ENCODE measurements at places on chromosomes 12 and 14.
A peak's percentile ranks its signal among the peaks of the same experiment; 100 is the strongest.

- no peak for DNase-seq
Measured at GRCh38 chr12:112010415-112011344, 2.3 kb downstream of the TMEM116 start.

DNA sequence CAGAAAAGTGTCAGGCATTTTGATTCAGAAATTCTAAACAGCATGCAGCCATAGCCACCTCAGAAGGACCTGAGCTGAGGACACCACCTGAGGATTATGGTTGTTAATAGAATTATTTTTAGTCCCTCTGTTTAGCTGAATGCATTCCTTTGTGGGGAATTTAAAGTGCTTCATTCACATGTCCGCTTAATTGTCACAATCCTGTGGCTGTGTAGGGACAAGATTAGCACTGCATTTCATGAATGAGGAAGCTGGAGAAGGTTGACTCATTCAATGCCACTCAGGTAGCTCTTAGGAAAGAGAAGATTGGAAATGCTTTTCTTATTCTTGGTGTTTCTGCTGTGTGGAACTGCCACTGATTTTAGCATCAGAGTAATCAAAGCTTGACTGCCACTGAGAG, 42.0 kb upstream of the KRR1 start:
- peak; percentile 31 for DNase-seq

DNA sequence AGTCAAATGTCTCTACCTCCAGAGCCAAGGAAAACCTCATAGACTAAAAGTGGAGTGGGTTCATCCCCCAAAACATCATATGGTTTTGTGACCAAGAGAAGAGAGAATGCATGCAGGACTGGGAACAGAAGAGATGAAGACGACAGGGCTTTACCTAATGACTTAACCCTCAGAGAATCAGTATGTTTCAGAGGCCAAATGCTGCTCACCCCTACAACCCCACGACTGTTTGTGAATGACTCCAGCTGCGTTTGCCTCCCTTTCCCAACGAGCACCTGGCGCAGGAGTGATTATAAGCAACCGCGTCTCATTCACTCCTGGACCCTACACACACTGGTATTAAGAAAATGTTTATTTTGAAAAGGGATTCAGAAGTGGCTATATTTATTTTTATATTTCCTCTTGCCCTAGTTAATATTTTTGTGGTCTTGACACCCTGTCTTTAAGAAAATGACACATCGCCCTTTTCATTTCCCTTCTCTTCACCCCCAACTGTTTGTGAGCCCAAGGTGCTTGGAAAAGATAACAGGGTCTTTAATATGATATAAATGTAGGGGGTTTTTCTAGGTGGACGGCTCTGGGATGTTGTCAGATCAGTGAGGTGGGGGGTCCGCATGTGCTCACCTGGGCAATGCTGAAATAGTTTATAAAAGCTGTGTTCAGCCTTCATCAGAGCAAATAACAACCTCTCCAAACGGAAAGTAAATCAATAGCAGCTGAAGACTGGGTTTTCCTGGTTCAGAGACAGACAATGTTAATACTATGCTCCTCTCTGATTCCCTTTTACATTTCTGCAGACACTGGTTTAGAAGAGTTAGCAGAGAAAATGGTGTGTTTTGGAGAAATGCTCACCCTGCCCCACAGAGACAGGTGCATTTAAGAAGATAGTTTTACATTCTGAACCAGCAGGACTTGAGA, 77.7 kb downstream of the SLC15A4 start:
- no peak for DNase-seq

- no peak for DNase-seq
Measured at GRCh38 chr14:103416916-103417315, 31.7 kb downstream of the MARK3 start.

DNA sequence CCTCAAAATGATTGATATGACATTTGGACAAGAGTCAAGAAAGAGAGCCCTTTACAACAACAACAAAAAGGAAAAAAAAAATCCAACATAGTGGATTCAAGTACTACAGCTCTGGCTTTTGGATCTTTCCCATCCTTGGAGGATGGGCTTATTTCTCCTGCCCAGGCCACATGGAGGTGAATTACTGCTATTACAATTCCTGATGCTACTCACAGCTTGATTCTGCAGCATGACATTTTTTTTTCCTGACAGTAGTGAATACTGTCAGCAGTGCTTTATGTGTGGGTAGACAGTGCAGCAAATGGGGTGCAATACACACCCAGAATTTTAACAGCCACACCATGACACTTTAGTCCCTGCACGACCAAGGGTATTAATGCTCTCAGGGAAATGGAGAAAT, 42.5 kb upstream of the HSP90B1 start:
- no peak for DNase-seq

DNA sequence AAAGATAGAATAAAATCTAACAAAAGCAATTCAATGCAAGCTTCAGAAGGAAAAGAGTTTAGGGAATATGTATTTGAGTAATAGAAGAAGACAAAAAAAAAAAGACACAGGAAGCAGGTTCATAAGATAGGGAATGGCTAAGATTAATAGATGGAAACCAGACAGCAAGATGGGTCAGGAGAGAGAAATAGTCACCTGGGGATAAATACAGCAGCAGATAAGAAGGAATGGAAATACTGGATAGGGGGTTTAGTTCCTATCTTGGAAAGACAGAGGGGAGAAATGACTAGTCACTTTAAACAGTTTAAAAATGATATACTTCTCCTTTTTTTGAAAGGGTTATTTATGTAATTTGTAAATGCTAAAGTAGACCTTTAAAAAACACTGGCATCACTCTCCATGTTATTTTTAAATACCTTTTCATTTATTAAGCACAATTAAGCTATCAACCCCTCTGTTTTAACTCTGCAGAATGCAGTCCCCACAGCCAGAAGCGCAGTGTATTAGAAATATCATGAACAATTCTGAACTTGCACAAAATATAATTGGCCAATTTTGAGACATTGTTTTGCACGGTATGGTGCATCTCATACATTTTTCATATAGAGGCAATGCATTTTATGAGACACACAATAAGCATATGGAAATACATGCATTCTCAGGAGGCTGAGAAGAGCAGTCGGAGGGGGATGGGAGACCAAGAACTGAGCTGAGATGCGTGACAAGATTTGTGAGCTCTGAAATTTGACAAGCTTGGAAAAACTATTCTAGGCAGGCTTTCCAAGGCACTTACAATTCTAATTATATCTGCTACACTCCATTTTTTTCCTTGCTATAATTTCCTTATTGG, 303.4 kb upstream of the PRICKLE1 start:
- DNase-seq = no peak

GRCh38 chr14:35222324-35222723, 69.9 kb upstream of the PSMA6 start:
- no peak for DNase-seq

GRCh38 chr14:66231820-66232219, 254.4 kb upstream of the CCDC196 start:
- no peak for DNase-seq

GRCh38 chr14:80304125-80304766, 92.9 kb upstream of the DIO2 start:
- DNase-seq = no peak

GRCh38 chr12:10501030-10501429, 4.7 kb upstream of the EIF2S3B start:
- DNase-seq = no peak

GRCh38 chr12:117273091-117273490, 82.8 kb upstream of the FBXO21 start:
- no peak for DNase-seq

DNA sequence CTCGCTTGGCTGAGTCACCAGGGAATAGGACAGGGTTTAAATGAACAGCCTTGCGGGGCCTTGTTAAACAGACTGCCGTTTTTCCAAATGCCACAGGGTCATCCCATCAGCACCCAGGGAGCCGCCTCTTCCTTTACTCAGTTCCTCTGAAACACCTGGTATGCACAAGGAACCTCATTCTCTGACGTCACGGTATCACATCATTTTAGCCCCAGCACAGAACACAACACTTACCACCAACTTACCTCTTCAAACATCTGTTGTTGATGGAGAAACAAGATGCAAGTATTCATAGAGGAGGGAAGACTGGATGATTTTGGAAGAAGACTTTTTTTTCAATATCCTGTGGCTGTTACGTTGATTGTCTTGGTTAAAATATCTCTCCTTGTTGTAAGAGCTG, 535.3 kb upstream of the TMEM132C start:
- DNase-seq = no peak

GRCh38 chr12:28507867-28508266, 317.6 kb downstream of the CCDC91 start:
- no peak for DNase-seq

DNA sequence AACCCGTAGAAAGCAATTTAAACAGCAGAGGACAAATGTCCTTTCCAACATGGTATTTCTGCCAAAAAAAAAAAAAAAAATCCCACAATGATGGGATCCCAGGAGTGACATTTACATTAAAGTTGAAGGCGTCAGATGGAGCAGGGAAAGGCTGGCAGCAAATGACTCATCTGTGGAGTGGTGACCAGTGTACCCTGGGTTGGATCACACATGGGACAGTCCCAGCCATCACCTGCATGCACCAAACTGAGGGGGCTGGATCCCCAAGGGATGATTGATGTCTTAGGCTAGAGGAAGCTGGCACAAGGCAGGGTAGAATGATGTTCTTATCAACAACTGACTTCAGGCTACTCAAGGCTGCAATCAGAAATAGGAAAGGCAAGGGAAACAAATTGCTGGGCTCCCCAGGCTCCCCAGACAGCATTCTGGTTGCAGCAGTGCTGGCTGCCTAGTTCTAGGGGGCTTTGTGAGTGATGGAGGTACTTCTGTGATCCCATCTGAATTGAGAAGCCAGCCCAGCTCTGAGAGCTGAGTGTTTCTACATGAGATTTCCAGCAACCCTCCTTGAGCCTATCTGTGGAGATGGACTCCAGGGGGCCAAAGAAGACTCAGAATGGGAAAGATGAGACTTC, 117.9 kb downstream of the DPF3 start:
- DNase-seq = no peak

DNA sequence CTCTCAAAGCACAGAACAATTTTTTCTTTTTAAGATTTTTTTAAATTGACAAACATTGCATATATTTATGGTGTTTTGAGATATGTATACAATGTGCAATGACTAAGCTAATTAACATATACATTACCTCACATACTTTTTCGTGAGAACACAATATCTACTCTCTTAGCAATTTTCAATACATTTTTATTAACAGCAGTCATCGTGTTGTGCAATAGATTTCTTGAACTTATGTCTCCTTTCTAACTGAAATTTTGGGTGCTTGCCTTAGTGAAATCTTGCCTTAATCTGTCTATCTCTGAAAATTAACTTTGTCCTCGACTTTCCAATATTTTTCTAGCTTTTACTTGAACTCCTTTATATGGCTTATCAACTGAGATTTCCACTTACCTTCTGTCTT, 6.8 kb downstream of the OR10A7 start:
- DNase-seq = no peak

DNA sequence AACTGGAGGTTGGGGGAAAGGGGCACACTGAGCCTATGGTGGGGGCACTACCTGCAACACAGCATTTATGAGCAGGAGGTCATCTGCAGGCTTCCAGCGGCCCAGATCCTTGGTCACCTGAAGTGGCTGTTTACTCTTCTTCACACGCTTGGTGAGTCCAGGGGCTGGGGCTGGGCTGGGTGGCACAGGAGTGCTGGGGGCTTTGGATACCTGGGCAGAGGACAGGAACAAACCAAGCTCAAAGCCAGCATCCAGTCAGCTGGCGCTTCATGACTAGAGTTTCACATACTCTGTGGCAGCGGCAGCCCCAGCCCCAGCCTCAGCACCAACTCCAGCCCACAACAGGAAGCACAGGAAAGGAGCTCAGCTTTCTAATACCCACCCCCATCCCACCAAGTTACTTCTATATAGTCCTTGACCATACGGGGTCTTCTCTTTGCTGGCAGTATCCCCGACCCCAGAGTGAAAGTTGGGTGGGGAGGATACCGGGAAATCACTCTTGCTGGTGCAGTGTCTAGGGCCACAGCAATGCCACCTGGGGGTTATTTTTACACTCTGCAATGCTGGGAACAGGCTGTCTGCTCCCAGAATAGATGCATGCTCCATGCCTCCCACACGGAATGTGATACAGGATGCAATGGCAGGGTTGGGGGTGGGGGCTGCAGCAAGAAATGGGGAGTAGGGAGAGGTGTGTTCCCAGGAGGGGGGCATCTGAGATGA, 3.1 kb downstream of the MCRS1 start:
- DNase-seq = no peak

GRCh38 chr12:1842183-1842904, 22.0 kb downstream of the LRTM2 start:
- DNase-seq = no peak

DNA sequence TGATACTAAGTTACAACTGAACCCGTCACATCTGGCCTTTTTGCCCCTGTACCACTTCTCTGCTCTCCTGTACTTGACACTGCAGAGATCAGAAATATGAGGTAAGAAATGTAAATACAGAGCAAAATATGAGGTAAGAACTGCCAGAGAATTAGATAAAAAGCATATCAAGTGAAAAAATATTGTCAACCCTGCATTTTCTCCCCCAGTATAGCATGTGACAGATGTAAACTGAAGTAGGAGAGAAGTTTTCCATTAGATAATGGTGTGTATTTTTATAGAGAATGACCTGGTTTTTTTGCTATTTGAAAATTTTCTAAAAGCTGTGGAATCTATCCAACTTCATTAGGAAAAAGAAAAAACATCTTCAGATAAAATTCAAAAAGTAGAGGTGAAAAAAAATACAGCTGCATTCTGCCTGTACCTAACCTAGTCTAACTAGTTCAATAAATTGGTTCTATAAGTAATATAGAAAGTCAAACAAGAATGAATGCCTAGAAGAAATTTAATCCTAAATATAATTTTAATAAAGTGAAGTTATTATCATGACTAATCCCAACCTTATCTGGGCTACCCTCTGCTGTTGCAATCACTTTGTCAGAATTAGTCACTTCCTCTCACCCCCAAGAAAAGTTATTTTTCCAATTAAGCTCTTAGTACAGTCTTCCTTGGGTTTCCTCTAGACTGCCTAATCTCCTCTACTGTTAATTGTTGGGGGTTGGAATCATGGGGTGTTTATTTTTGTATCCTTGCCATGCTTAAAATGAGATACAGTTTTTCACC, 210.0 kb downstream of the RASSF9 start:
- DNase-seq = no peak

DNA sequence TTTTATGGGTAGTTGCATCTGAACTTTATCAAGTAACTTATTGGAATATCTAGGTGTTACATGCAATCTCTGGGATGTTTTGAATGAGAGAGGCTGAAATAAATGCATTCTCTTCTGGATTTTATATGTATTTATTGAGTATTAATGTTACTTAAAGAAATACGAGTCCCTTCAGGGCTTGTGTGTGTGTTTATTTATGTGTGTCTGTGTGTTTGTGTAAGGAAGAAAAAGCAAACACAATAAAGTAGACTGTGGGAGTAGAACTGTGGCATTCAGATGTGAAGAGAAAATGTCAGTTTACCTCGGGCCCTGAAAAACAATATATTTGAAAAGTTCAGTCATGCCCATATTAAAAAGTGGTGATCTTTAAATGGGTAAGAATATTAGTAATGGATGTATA, 250.5 kb downstream of the RPL10L start:
- DNase-seq = no peak

- no peak for DNase-seq
Measured at GRCh38 chr14:56379956-56380355, 199.6 kb upstream of the TMEM260 start.

- no peak for DNase-seq
Measured at GRCh38 chr14:88919502-88919901, 95.1 kb downstream of the TTC8 start.

- no peak for DNase-seq
Measured at GRCh38 chr12:55666508-55666907, 29.8 kb downstream of the OR10P1 start.
